ENCODE measurements at places on chromosomes 5 and 9. TPM values are rescaled to one million over a fixed set of nuclear protein-coding genes. Genes with fewer than 3 reads are reported as not detected.

DNA sequence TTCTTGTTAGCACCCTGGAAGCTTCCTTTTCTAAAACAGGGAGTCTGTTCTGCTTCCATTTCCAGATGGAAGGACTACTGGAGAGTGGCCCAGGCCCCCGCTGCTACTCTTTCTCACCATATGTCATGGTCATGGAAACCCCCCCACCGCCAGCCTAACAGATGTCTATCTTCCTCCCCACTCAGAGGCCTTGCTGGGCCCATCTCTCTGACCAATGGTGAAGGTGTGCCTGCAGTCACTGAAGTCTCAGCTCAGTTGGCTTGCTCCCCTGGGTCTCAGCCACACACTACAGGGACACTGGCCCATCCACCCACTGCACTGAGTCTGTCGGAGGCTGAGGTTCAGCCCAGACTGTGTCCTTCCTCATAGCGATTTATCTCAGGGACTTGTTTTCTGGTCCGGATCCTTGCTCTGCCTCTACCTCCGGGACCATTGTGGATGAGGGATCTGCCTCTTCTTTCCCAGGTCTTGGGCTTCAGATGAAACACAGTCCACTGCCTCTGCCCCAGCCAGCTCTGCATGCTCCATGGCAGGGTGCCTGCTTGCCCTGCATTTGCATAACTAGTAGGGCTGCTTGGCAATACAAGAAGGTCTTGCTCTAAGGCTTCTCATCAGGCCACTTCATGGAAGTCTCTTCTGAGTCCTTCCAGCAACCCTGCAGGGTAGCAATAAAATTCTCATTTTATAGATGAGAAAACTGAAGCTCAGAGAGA, 30.8 kb downstream of the GALNT12 start:
- no peak for DNase-seq

DNA sequence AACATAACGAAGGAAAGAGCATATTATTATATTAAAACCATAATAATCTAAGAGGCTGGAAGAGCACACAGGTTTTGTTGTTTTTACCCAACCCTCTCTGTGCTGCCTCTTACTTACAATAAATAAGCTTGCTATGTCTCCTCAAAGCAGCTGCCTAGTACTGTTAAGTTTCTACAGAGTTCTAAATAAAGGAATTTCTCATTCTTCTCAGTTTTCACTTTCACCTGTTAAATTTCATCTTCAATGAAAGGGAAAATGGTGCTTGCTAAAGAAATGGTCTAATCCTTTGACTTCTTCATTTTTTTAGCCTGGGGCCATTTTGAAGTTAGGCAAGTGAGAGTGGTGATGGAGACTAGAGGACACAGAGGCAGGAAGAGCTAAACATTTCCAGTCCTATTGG, 396.1 kb downstream of the MAN2A1 start:
- DNase-seq = no peak

The ANAPC2 gene
- total RNA-seq = 29.2 TPM

The DIPK1B gene
- 16.0 TPM for total RNA-seq

DNA sequence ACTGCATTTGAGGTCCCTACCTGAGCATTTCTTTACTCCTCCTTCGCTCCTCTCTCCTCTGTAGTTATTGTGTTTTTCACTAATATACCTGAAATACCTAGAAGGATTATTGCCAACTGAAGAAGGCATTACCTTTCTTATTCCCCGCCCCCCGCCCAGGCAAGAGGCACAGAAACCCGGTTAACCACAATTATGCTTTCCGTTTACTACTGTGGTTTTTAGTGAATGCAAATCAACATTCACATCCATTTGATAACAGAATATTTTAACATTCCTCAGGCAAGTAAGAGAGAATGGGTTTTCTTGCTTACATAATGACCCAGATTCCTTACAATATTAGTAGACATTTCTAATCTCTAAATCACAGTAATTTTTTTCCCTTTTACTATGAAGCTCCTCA, 136.9 kb downstream of the PCSK5 start:
- DNase-seq = peak; percentile 10

The PLEKHG4B gene
- 0.29 TPM for total RNA-seq

GRCh38 chr9:17531642-17532254, 47.1 kb upstream of the SH3GL2 start:
- peak; percentile 32 for DNase-seq

The KCNV2 gene
- total RNA-seq = not detected
